ENCODE measurements at places on chromosomes 6 and 20.

DNA sequence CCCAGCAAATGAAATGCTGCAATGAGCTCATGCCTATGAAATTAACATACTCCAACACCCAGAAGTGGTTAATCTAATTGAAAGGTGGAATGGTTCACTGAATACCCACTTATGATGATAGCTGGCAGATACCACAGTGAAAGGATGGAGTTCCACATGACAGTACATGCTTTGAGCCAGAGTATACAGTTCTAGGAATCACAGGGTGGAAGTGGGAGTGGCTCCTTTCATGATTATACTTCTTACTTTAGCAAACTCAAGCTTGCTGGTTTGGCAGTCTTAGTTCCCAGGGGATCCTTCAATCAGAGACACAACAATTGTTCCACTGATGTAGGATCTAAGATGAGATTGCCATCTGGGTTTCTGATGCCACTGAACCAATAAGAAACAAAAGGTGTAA is 21.5 kb downstream of the CD164 start:
- DNase-seq, result no peak

DNA sequence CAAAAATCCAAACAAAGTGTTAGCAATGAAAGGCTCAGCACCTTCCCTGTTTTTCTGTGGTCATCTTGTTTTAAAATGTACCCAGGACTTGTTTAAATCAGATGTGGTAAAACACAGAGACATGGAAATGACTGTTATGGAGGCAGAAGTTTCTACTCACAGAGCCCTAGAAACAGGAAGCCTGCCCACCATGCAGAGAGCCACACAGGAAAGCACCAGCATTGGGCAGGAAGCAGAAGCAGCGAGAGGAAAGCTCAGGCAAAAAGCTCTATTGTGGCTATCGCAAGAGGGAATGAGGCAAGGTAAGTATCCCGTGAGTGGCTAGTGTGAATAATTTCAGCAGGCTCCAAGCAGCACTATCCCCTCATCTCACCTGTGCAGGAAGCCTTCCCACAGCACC is 42.8 kb downstream of the GPR6 start:
- DNase-seq, result no peak

DNA sequence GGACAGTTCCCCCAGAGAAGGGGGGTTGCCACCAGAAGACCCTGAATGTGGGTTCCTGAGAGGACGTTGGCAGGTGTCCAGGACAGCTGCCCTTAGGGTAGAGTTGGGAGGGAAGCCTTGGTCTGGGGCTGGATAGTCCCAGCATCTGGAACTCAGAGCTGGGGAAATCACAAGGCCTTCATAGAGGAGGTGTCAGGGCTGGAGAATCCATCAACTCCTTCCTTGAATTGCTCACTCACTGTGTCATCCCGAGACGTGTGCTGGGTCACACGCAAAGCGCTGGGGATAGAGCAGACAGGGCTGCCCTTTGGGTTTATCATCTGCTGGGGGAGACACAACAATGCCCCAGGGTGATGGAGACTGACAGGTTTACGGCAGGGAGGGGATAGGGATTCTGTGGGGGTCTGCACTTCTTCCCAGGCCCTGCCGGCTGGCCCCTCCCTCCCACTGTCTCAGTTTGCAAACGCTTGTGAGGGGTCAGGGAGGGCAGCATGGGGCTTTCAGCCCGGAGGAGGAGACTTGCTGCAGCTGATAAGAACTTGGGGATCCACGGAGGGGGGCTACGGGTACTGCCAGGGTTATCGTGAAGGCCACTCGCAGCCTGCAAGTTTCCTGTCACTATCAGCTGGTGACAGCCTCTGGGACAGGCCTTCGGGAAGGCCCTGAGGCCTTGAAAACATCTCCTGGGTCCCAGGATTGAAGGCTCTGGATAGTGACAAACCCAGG is 18.6 kb downstream of the RBM38 start:
- no peak for DNase-seq

GRCh38 chr6:152167641-152168603 is 360.4 kb downstream of the ESR1 start:
- no peak for DNase-seq

DNA sequence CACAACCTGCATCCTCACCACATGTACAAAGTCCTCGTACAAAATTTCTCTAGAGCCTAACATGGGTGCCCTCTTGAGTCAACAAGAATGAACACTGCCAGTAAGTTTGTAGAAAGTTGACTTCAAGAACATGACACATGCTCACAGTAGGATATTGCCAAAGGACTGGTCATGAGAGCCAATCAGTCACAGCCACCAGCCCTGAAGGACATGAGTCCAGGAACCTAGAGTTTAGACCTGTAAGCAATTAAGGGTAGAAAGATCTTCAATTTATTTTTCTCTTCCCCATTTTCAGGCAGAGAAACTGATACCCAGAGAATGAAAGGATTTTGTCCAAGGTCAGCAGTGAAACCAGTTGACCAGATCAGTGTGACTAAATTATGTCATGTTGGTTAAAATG is 96.1 kb downstream of the MAFB start:
- DNase-seq, result no peak

- no peak for DNase-seq
These were observed 787 bp upstream of the PLAGL1 start for GRCh38 chr6:144008846-144009245.

- DNase-seq, result no peak
These were observed 93.2 kb downstream of the MMS22L start for GRCh38 chr6:97189767-97190166.

GRCh38 chr20:51305316-51306052 is 237.0 kb downstream of the NFATC2 start:
- no peak for DNase-seq

DNA sequence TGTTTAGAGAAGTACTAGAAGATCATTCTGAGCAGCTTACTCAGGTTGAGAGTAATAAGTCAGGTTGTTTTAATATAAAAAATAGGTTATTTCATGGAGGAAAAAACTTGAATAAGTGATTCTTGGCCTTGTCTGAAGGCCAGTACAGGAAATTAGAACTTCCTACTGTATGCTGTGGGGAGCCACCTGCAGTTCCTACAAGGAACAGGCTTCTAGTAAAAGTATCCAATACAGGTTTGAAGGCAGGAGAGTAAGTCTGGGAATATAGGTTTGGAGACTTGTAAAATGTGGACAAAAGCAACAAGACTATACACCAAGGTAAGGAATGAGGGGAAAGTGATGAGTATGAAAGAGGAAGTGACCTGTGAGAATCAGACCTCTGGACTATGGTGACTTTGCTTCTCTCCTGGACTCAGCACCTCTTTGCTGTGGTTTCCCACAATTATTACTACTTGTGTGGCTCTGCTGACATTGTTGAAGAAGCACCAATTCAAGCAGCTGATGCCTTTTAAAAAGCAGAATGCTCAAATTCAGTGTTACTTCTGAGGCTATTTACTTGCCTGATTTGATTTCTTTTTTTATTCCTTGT is 278.6 kb downstream of the TBC1D7 start:
- DNase-seq, result no peak

GRCh38 chr6:24574809-24575208 is 71.2 kb downstream of the KIAA0319 start:
- no peak for DNase-seq

GRCh38 chr6:92117800-92118199 is 1301.6 kb downstream of the EPHA7 start:
- DNase-seq, result no peak

GRCh38 chr6:148711833-148712654 is 34.8 kb upstream of the UST start:
- DNase-seq, result no peak

DNA sequence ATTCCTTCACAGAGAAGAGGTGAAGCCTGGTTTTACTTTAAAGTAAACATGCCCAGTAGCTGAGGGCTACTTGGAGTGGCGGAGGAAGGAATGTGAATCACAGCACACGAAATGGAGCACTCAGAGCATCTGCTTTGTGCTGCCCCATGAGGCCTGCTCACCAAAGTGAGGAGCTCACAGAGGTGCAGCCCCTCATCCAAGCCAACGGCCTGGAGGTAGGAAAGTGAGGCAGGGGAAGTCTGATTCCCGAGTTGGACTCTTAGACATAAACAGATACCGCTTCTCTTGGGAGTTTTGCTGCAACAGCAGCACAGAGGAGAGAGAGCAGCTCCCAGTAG is 3.6 kb downstream of the YTHDF1 start:
- no peak for DNase-seq

- no peak for DNase-seq
These were observed 26.6 kb downstream of the TIAM2 start for GRCh38 chr6:155021680-155022079.

- no peak for DNase-seq
These were observed 59.2 kb upstream of the TINAG start for GRCh38 chr6:54248994-54249393.

DNA sequence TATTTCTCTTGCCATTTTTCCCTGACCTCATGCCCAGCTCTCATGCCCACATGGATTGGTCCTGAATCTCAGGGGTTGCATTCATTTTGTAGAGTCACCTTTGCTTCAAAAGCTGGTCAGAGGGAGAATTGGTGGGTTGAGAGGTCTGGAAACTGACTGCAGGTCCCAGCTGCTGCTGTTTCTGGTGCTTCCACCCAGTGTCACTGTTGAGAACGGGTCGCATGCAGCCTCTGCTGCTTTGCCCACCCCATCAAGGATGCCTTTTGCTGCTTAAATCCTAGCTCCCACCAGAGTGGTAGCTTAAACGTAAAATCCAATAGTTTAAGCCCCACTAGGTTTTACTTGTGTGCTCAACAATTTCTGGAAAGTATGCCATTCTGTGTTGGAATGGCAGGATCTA is 211.4 kb upstream of the TSHZ2 start:
- DNase-seq, result no peak

GRCh38 chr20:60669211-60669610 is 582.9 kb upstream of the CDH4 start:
- DNase-seq, result no peak

DNA sequence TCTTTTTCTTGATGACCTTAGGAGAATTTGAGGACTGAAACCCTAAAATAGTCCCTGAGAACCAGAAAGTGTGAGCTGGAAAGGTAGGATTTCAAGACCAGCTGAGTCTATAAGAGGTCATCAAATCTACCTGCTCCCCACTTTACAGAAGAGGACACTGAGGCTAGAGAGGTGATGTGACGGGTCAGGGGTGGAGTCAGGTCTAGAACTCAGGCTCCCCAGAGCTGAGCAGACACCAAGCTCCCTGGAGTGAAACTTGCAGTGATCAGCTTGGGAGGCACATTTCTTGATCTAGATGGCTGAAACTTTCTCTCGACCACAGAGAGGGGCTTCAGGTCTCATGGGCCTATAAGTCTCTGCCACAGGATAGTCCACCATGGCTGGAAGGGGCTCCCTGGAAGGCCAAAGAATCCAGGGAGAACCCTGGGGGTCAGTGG is 55.1 kb downstream of the HNF4A start:
- no peak for DNase-seq

- DNase-seq, result no peak
These were observed 175.7 kb upstream of the SULF2 start for GRCh38 chr20:47960769-47961541.

DNA sequence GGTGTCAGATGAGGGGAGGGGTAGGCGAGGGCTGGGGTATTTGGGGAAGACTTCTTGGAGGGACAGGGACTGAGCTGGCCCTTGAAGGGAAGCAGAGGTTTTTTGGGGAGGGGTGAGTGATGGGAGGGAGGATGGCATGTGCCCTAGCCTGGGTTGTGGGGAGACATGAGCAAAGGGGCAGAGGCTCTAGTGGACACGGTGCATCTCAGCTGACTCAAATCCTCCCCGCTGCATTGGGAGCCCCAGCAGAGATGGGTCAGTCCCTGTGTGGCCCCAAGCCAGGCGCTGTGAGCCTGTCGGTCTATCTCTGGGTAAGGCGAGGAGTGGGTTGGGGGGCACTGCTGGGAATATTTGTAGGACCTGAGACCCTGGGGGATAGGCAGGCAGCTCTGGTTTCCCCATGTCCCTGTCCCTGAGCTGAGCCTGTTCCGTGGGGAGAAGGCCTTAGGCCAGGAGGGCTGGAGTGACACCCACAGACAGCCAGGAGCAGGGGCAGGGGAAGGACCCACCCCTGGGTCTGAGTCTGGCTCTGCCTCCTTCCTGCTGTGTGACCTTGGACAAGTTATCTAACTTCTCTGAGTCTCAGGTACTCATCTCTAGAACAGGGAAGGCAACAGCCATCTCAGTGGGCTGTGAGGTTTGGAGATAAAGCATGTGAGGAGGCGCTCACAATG is 36.0 kb downstream of the SPDEF start:
- DNase-seq, result no peak

DNA sequence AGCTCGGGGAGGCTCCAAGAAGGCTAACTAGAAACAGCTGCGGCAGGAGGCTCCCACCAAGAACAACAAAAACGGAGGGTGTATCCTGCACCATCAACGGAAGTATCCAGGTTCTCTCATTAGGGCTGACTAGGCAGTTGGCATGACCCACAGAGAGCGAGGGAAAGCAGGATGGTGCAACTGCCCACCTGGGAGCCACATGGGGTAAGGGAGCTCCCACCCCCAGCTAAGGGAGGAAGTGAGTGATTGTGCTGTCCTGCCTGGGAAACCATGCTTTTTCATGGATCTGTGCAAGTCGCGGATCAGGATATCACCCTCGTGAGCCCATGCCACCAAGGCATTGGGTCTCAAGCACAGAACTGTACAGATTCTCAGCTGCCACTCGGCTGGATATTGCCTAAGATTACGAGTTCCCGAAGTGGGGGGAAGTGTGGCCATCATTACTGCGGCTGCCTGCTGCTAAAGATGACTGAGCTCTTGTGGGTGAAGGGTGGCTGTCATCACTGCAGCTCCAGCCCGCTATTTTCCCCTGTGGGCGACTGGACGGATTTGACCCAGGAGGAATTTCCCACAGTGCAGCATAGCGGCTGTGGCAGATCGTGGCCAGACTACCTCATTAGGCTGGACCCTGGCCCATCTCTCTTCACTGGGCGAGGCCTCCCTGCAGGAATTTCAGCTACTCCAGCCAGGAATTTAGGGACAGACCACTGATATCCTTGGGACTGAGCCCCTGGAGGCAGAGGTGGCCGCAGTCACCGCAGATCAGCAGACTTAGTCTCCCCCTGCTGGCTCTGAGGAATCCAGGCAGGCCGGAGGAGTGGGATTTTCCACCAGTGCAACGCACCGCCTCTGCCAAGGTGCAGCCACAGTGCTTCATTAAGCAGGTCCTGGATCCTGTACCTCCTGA is 515.7 kb downstream of the FRK start:
- DNase-seq, result no peak

- no peak for DNase-seq
These were observed 68.4 kb upstream of the FABP7 start for GRCh38 chr6:122710908-122711635.

DNA sequence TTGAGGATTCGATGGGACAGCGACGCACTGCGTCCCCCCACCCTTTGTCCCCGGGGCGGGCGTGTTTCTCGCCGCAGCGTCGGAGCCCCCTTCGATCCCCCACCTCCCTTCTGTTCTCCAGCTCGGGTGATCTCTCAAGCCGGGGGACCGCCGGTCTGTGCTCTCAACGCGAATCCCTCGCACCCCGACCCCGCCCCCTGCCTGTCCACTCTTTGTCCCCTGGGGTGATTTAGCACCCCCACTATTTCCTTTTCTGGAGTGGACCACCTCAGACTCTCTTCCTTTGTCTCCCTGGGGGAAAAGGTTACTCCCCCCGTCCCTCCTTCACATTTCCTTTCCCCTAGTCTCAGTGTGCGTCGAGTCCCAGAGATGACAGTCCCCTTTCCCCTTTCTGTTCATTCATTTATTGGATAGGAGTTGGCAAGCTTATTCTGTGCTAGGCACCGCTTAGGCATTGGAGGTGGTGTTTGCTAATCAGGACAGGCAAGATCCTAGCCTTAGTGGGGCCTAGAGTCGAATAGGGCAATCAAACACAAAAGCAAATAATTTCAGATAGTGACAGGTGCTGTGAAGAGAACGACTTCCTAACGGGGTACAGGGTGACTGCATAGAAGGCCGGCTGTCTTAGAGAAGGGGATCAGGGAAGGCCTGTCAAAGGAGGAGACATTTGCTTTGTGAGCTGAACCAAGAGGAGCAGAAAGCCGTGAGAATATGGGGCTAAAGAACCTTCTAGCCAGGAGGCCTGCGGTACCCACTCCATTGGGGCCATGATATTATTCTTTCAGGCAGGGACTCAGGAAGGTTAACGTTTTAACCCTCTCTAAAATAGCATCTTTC is 741 bp downstream of the PTPN1 start:
- DNase-seq, result peak; percentile 4

All from spinal cord (tissue), 10 donors.